ENCODE measurements at places on chromosomes 1 and 21.
A peak's percentile ranks its signal among the peaks of the same experiment; 100 is the strongest.

DNA sequence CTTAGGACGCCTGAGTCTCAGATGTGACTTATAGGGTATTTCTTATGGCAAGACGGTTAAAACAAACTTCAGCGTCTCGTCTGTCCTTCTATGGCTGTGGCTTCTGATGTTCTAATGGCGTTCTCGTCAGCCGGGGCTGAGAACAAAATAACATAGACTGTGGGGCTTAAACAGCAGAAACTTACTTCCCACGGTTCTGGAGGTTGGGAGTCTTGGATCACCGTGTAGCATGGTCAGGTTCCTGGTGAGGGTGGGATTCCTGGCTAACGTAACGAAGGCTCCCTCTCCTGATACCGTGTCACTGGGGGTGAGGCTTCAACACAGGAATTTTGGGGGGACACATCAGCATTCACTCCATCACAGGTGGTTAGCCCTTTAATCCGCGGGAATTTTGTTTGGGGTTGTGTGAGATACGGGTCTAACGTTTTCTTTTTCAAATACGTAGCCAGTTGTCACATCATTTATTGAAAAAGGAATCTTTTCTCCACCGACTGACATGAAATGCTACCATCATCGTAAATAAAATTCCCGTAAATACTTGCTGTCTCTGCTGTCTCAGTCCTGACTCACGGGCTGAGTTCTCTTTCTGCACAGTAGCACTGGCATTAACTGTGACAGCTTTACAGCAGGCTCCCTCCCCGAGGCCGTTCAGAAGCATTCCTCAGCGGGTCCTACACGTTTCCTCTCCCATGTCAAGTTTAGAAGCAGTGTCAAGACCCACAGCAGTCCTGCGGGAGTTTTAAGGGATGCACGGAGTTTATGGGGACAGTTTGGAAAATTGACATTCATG lies 8.1 kb upstream of the POFUT2 start:
- DNase-seq: peak; percentile 69

- DNase-seq: no peak
Observed at GRCh38 chr1:24097663-24098062, 14.3 kb downstream of the MYOM3 start.

DNA sequence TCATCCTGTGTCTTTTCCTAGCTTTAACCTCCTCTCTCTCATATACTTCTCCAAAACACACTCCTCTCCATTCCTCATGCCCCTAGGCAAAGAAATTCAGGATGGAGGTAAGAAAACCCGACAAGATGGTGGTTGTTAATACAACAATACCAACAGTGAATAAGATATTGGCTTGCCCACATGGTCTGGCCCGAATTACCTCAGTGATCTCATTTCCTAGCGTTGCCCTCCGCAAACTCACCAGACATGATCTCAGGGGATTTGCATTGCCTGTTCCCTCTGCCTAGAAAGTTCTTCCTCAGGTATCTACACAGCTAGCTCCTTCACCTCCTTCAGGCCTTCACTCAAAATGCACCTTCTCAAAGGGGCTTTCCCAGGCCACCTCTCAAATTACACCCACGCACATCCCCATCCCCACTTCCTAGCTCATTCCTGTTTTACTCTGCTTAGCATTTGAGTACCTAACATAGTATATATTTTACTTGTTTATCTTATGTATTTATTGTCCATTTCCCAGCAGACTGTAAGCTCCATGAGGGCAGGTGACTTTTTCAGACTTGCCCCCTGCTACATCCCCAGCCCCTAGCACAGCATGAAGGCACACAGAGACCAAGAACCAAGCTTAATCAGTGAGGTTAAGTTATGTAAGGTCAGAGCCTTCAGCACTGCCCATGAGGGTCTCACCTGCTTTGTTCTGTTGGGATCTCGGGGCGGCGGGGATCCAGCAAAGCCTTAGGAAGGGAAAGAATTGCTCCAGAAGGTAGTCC lies 10.2 kb upstream of the UBR4 start:
- DNase-seq: no peak

DNA sequence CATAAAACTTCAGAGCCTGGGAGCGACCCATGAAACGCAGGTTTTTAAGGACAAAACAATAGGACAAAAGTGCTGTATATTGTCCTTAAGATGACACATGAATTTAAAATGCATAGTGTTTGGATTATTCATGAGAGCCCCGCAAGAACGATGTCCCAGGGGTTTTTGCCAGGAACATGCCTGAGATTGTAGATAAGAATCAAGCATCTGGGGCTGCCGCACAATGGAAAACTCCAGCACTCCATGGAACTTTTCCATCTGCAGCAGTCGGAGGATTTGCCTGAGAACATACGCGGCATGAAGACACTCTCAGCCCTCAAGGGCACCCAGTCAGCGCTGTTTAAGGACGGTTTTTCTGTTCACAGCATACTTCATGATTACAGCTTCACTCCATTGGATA lies 5.3 kb upstream of the ERG start:
- DNase-seq: no peak

- DNase-seq: no peak
Observed at GRCh38 chr1:37901893-37902225, 42.5 kb upstream of the MTF1 start.

Measured in mesenteric fat pad (tissue), 1 donor.